ENCODE measurements at places on chromosomes 7 and 10. TPM values are rescaled to one million over a fixed set of nuclear protein-coding genes. Genes with fewer than 3 reads are reported as not detected.

DNA sequence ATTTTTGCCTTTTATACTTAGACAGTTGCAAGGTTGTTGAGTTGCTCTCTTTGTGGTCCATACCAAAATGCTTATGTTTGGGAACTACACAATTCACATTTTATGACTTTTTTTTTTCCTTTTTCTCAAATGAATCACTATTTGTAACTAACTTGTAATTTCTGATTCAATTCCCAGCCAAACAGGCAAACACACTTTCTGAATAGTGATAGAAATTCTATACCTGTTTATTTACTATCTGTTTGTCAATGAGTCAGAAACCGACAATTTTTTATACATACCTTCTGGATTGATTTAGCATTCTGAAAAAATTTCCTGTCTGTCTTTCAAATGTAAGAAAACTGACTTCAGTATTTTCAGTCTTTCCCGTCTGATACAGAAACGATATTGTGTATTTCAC lies 69.1 kb downstream of the MBL2 start:
- no peak overlapping the region for H3K4me3 ChIP-seq
- no peak overlapping the region for H3K27ac ChIP-seq
- H3K36me3 ChIP-seq: no peaks in the 10 kb centered on the region
- no peak for DNase-seq
- H3K4me1 ChIP-seq: no peaks in the 10 kb centered on the region
- no peaks in the 10 kb centered on the region for H3K27me3 ChIP-seq

DNA sequence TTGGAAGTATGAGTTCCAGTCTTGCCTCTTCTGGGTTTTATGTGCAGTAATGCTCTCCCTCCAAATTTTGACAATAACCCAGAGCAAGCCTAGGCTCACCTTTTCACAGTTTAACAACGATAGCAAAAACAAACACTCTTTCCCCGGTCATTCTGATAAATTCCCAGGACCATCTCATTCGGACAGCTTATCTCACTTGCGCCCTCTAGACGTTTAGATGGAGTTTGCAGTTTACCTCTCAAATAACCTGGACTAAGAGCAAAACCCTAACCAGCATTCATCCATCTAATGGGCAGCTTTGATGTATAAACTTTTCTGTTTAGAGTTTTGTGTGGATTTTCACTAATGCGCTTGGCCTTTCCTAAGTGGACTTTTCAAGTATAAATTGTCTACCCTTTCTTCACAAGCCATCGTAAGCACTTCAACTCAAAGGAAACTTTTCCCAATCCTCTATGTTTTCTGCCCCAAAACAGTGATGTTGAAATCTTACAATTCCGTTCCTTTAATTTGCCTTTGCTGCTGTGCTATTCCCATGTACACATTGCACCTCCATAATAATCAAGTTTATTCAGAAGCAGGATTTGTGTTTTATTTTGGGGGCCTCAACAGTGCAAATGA lies 114.9 kb downstream of the HDAC9 start:
- no peak overlapping the region for H3K4me3 ChIP-seq
- no peak for DNase-seq
- H3K36me3 ChIP-seq: no peaks in the 10 kb centered on the region
- H3K27me3 ChIP-seq: no peaks in the 10 kb centered on the region

- H3K27me3 ChIP-seq: no peaks in the 10 kb centered on the region
- no peak overlapping the region for H3K27ac ChIP-seq
- H3K4me1 ChIP-seq: peaks cover 25% of the 10 kb centered on the region
- peak overlapping the region; percentile 21 for H3K4me3 ChIP-seq
- no peak for DNase-seq
These were observed 108.7 kb downstream of the NRBF2 start for GRCh38 chr10:63241841-63242281.

- H3K4me3 ChIP-seq: no peak overlapping the region
- no peaks in the 10 kb centered on the region for H3K4me1 ChIP-seq
- H3K27me3 ChIP-seq: peaks cover 2% of the 10 kb centered on the region
- no peak overlapping the region for H3K27ac ChIP-seq
- DNase-seq: no peak
- no peaks in the 10 kb centered on the region for H3K36me3 ChIP-seq
These were observed 1.3 kb upstream of the GFRA1 start for GRCh38 chr10:116274064-116274904.

GRCh38 chr10:1400101-1401070 lies 336.9 kb downstream of the ADARB2 start:
- no peak overlapping the region for H3K27ac ChIP-seq
- no peak for DNase-seq

DNA sequence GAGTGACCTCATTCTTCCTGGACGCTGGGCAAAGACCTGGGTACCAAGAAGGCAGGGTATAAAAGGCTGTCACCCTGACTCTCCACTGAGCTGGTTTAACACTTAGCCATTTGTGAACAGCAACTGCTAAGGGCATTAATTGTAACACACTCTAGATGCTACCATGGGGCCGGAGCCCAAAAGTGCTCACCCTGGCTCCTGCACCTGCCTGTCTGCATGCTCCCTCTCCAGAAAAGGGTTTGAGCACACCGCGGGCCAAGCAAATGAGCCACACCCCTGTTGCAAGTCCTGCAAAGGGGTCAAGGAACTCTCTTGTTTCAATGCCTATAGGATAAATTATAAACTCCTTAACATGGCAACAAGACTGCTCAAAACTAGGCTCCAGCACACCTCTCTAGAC lies 114.8 kb downstream of the TEX36 start:
- no peak overlapping the region for H3K4me3 ChIP-seq
- no peak overlapping the region for H3K27ac ChIP-seq
- H3K36me3 ChIP-seq: no peaks in the 10 kb centered on the region
- H3K4me1 ChIP-seq: no peaks in the 10 kb centered on the region
- DNase-seq: no peak
- H3K27me3 ChIP-seq: no peaks in the 10 kb centered on the region

GRCh38 chr7:91457208-91457607 lies 193.0 kb downstream of the FZD1 start:
- no peaks in the 10 kb centered on the region for H3K4me1 ChIP-seq
- H3K27ac ChIP-seq: no peak overlapping the region
- DNase-seq: no peak
- no peaks in the 10 kb centered on the region for H3K27me3 ChIP-seq

- H3K36me3 ChIP-seq: no peaks in the 10 kb centered on the region
- no peak for DNase-seq
- no peak overlapping the region for H3K4me3 ChIP-seq
- no peak overlapping the region for H3K27ac ChIP-seq
These were observed 37.4 kb downstream of the ASZ1 start for GRCh38 chr7:117389871-117390270.

DNA sequence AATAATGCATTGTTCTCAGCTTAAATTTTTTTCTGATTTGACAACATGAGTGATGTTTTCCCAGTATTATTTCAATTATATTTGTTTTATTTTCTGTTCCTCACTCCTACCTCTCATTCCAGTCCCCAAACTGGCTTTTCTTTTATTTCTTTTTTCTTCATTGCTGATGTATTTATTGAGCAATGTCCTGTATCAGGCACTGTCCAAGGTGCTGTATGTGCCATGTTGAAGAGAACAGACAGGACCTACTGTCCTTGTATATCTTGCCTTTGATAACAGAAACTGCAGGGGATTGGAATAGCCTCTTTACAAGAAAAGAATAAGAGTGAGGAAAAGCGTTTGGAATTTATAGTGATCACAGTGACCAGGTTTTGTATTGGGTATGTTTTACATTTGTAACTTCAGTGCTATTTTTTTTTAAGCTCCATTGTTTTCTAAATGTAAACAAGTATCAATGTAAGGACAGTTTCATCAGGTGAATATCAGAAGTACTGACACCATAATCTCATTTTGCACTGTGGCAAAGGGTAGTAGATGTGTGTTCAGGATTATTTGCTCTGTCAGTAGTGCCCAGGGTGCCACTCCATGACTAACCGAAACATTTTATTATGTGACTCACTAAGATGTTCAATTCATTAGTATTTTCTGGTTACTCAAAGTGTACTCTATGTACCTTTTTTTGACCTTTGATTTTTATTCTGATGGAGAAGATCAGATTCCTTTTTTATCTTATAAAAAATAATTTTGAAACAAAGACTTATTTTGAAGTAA lies 15.6 kb upstream of the CLDN12 start:
- H3K4me3 ChIP-seq: no peak overlapping the region
- DNase-seq: no peak
- no peak overlapping the region for H3K27ac ChIP-seq
- 0 out of 2 replicates have a peak, but pooled peaks cover 8% of the 10 kb centered on the region for H3K36me3 ChIP-seq

DNA sequence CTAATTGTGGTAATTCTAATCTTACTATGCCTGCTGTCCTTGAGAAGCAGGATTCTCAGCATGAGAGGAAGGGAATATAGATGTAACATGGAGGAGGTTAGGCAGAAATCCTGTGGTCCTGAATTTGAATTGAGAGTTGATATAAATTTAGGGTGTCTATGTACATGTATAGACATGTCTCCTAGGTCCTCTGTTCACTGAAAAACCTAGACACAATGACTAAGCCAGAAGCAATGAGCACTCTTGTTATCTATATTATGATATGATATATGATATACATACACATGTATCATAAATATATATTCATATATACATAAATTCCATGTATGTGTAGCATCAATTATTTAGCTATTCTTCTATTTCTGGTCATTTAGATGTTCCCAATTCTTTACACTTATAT lies 173.3 kb upstream of the MKLN1 start:
- no peak for DNase-seq
- H3K4me3 ChIP-seq: no peak overlapping the region
- H3K27me3 ChIP-seq: no peaks in the 10 kb centered on the region
- H3K36me3 ChIP-seq: no peaks in the 10 kb centered on the region

The SNCG gene
- polyA plus RNA-seq: 0.51 TPM

The SFTPA1 gene
- polyA plus RNA-seq: not detected

The MGAM2 gene
- 0.03 TPM for polyA plus RNA-seq

The PKD1L1 gene
- polyA plus RNA-seq: 0.04 TPM

The ASZ1 gene
- not detected for polyA plus RNA-seq

The KLF14 gene
- not detected for polyA plus RNA-seq
